Stimulated activated CD4-positive, alpha-beta T cell treated with anti-CD3 and anti-CD28 coated beads, Interleukin-2, amount 100 ng/mL, for 4 hours (primary cell): ENCODE measurements at places on chromosomes 11 and 22.
A peak's percentile ranks its signal among the peaks of the same experiment; 100 is the strongest.

DNA sequence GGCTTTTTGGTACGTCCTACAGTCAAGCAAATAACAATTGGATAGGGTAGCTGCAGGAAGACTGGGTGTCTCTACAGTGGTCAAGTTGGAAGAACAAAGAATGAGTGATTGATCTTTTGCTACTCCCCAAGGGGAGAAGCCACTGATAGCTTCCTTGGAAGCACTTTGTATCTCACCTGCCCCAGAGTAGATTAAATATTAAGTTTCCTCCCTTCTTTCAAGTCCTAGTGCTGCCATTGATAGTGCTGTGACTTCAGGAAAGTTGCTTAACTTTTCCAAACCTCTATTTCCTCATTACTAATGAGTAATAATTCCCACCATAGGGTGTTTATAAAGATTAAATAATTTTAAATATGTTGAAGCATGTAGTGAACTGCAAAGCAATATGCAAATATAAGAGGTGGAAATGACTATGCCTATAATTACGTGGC lies 35.6 kb upstream of the EHF start:
- DNase-seq = no peak

DNA sequence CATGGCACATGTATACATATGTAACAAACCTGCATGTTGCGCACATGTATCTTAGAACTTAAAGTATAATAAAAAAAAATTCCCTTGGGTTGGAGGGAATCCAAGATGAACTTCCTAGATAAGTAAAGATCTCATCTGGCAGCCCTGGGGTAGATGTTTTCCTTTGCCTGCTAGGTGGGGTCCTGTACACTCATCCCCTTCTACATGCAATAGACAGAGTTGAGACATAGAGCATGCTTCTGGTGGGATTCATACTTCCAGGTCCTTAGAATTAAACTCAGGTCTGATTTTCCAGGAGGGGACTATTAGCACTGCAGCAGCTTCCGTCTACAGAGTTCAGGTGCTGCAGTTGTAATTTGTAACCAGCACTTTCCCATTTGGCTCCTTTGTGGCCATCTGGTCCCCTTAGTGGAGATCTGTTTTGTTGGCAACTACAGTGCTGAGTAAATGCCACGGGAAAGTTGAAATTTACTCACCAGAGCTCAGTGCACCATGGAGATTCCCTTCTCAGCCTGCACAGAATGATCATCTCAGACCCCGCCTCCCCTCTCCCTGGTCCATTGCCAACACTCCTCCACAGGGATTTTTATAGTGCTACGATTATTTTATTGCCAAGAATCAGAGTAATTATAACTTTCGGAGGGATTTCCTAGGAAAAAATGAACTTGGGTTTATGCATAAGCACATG lies 220.1 kb upstream of the E2F8 start:
- no peak for DNase-seq

DNA sequence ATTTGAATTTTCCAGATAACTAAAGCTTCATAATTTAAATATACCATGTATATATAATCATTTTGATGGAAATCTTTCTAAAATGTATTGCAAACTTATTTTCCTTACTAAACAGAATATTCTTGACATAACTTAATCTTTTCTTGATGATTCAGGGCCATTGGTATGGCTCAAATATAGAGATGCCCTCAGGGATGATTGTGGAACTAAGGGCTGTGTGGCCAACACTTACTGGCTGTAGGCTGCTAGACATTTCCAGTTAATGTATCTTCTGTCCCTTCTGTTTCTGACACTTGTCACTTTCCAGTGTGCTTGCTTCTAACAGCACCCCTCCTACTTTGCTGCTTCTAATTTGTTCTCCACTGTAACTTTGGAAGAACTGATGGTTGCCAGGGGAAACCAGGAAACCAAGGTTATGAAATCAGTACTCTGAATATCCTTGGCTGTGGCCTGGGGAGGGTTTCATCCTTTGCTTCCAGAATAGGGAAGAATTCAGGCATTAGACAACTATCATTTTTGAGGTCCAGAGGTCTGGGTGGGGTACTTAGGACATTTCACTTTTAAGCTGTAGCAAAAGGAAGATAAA lies 697.2 kb downstream of the ETS1 start:
- DNase-seq = no peak

DNA sequence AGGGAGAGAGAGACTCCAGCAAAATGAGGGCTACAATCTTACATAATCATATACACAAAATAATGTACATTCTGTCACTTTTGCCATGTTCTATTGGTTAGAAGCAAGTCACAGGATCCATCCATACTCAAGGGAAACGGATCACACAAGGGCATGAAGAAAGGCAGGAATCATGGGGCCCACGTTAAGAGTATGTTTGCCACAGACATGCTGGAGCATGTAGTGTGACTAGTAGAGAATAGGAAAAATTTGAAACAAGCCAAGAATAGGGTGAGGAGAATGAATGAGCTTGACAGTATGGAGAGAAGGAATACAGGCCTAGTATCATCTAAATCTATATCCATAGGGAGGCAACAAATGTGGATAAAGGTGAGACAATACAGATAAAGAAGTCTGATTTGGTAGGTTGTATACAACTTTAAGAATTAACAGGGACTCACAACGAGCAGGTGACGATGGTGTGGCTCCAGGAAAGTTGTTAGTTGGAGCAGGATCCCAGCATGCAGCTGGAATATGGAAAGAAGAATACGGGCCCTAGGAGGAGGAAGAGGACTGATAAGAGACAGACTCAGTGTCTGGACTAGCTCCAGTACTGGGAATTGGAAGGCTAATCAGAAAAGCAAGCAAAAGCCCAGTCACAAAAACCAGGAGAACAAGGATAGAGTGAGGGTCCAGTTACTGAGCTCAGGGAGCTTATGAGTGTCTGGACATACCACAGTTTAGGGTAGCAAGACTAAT lies 301.7 kb upstream of the PITPNB start:
- no peak for DNase-seq

DNA sequence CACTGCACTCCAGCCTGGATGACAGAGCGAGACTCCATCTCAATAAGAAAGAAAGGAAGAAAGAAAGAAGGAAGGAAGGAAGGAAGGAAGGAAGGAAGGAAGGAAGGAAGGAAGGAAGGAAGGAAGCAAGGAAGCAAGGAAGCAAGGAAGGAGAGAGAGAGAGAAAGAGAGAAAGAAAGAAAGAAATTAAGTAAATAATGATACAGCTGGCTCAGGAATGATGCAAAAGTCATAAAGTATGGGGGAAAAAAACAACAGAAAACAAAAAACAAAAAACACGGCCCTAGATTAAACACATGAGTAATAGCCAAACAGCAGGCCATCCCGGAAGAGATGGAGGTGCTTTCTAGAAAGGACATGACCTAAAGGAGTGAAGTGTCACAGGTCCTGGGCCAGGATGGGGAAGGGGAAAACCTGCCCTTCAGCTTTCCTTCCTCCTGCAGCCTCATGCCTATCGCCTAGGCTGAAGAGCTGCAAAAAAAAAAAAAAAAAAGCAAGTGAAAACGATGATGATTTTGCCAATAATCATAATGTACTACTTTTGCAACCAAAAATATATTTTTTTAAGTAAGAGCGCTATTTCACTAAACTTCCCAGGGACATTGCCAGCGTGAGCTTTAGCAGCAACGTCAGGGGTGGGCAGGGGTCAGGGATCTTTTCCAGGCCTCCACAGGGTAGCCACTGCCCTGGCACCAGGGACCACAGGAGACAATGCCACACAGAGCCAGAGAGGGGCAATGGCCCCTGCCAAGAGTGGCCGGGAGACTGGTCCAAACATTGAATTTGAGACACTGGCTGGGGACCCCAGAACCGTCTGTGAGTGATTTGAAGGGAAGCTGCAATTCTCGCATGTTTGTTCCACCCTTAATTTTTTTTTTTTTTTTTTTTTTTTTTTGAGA lies 28.2 kb upstream of the TMPRSS4 start:
- DNase-seq = no peak

GRCh38 chr11:19871531-19871930 lies 158.9 kb downstream of the NAV2 start:
- DNase-seq = no peak

GRCh38 chr22:26168330-26168851 lies 871 bp upstream of the SEZ6L start:
- no peak for DNase-seq

DNA sequence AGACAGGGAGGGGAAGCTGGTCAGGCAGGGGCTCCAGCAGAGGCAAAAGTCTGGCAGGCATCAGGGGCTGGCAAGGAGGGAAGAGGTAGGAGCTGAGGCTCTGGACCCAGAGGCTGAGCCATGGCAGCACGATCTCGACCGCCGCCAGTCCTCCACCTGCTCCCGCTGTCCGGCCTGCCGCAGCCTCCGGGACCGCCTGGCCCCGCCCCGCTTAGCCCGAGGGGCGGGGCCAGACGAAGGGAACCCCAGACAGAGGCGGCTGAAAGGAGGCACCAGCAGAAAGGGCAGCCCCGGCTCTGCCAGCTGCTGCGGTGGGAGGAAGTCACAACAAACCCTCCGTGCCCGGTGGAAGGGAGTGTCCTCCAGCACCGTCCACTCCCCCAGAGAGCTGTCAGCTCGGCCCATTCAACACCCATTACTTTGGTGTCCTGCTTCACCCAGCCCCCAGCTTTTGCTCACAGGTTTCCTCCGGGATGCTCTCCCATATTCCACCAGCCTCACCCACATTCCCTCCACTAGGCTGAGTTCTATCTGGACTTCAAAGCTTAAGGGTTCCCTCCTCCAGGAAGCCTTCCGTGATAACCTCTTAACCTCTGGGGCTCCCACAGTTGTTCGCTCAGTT lies at the start of gene MFNG:
MFNG (minus strand) TSS at position 161 of the 622 bp plus-strand sequence. CDS start 207 bp downstream, outside the sequence.
- DNase-seq = peak; percentile 68

DNA sequence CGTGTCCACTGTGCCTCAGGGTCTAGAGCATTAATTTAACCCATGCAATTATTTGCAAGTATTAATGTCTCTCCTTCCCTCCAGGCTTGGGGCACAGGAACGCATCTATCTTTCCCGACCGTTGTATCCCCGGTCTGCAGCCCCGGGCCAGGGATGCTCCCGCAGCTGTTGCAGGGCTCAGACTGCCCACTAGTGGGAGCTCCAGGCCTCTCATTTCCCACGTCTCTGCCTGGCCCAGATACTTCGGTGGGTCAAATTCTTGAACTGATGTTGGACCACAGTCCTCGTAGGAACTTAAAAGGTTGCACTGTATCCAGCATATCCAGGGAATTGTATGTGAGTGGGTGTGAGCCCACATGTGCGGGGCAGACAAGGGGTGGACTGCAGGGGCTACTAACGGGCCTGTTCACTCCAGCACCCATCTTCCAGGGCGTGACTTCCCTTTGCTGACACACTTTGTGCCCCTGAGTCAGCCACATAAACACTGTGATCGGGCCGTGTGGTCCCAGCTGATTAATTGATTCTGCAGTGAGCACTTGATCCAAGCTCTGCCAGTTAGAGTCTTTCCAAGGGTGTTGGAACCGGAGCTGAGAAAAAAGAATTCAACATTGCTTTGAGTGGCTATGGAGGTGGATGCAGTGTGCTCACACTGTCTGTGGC lies 451.3 kb downstream of the TBC1D22A start:
- DNase-seq = no peak

- no peak for DNase-seq
These were observed 11.8 kb downstream of the SOX10 start for GRCh38 chr22:37972527-37972926.

- DNase-seq = no peak
These were observed 59.4 kb upstream of the CHRM4 start for GRCh38 chr11:46450846-46451477.

- no peak for DNase-seq
These were observed 32.2 kb upstream of the PLET1 start for GRCh38 chr11:112292785-112293407.

GRCh38 chr11:96752221-96752620 lies 362.4 kb downstream of the JRKL start:
- no peak for DNase-seq

DNA sequence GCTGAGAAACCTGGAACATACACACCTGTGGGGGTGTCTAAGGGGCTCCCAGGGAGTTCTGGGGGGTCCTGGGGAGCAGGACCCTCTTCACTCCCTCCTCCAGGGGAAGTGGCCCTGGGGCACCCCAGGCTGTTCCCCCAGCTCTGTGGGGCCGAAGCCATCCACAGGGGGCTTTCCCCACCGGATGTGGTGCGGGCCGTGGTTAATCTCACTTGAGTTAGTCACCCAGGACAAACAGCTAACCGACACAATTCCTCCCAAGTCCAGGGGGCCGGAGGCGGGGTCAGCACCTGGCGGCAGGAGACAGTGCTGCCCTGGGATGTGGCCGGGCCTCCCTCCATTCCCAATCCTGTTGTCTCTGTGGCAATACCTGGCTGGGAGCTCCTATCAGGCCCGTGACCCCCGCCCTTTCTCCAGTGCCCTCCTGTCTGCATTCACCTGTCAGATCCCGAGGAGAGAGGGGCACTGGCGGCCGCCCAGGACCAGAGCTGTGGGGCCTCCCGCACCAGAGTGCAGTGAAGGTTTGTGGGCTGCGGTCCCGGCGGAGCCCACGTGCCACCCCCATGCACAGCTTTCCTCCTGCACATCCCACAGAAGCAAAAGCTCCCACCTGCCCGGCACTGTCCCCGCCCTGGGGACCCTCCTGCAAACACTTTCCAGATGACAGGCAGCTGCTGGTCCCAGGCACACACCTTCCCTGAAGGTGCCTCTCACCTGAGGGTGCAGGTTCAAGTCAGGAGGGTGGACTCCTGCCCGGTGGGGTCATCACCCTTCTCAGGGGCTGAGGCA lies 5.2 kb upstream of the MUC5AC start:
- no peak for DNase-seq

GRCh38 chr22:30080805-30081204 lies 541 bp downstream of the HORMAD2 start:
- DNase-seq = no peak

DNA sequence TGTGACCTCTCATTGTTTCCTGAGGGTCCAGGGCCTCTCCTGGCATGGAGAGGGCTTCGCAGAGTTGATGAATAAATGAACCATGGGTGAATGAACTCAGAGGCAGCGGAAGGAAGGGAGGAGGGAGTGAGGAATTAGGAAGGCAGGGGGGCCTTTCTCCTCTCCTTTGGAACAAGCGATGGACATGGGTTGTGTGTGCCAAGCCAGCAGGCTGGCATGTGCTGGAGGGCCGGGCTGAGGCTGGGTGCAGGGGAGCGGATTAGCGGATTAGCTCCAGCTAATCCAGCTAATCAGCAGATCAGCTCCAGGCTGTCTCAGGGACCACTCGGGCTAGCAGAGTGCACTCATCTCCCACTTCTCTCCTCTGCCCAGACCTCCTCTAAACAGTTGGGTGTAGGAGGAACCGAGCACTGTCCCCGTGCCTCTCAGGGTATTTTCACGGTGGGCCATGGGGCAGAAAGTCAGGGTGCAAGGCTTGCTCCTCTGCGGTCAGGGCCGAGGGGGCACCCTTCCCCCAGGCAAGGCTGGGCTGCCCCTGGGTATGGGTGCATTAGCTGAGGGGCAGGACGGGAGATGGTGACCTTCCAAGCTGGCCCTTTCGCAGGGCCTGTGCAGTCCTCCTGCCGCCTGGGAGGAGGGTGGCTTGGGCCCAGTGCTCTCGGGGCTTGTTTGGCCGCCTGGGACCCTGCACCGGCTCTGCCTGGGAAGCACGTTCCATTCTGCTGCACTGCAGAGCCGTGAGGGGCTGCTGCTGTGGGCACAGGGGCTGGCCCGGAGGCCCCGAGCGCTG lies 120.3 kb upstream of the B3GAT1 start:
- DNase-seq = no peak

- DNase-seq = peak; percentile 53
These were observed 3.4 kb downstream of the CCDC89 start for GRCh38 chr11:85682330-85683305.
